Activated T-helper 2 cell treated with anti-CD3 and anti-CD28 coated beads, Interferon-gamma antibody, Interleukin-2, Interleukin-4, amounts not matched to agents 10 μg/mL and 5 μg/mL and 100 μg/mL, durations not matched to agents 14 hours and 24 hours and 36 hours (primary cell): ENCODE measurements at places on chromosomes 12 and 14. TPM values are rescaled to one million over a fixed set of nuclear protein-coding genes. Genes with fewer than 3 reads are reported as not detected.

- no peak for DNase-seq
- H3K27me3 ChIP-seq = no peaks in the 10 kb centered on the region
- no peak overlapping the region for H3K4me3 ChIP-seq
- no peaks in the 10 kb centered on the region for H3K36me3 ChIP-seq
- H3K4me1 ChIP-seq = no peaks in the 10 kb centered on the region
Measured at GRCh38 chr14:29126865-29127264, 360.3 kb downstream of the FOXG1 start.

DNA sequence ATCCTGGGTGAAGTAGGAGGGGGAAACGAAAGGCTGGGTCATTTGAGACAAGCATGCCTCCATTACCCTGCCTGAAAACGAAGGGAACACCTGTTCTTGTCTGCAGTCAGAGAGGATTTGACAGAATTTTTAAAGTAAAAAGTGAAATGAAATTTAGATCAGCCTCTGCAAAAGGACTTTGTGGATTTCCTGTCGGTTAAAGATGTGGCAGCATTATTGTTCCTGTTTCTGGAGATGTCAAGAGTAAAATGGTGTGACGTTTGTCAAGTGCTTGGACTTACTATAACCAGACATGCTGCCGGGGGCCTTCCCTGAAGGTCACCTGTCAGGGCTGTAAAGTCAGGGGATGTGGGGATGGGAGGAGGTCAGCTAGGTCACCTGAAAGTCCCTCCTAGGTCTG lies 32.0 kb downstream of the NRXN3 start:
- H3K27me3 ChIP-seq = peaks cover 2% of the 10 kb centered on the region
- peaks cover 19% of the 10 kb centered on the region for H3K4me1 ChIP-seq
- DNase-seq = no peak
- H3K36me3 ChIP-seq = no peaks in the 10 kb centered on the region
- no peak overlapping the region for H3K27ac ChIP-seq

GRCh38 chr12:130764073-130764472 lies 48.0 kb upstream of the RIMBP2 start:
- no peak overlapping the region for H3K27ac ChIP-seq
- H3K4me3 ChIP-seq = no peak overlapping the region
- peaks cover 4% of the 10 kb centered on the region for H3K27me3 ChIP-seq
- no peak for DNase-seq
- peaks cover 4% of the 10 kb centered on the region for H3K4me1 ChIP-seq

GRCh38 chr14:101602466-101602840 lies 41.2 kb downstream of the DIO3 start:
- H3K36me3 ChIP-seq = no peaks in the 10 kb centered on the region
- no peak overlapping the region for H3K27ac ChIP-seq
- H3K4me3 ChIP-seq = no peak overlapping the region

Gene TTC8
- total RNA-seq = 2.1 and 3.1 TPM in 2 replicates

Gene LRRK2
- total RNA-seq = not detected in 2 replicates

Gene CLEC4C
- total RNA-seq = not detected in 2 replicates

Gene CLEC1B
- not detected in 2 replicates for total RNA-seq
